NCI-H146 (cell line): ENCODE measurements at places on chromosomes 12 and 14.

GRCh38 chr12:72277415-72277814 lies 5.2 kb downstream of the TRHDE start:
- no peak for DNase-seq

DNA sequence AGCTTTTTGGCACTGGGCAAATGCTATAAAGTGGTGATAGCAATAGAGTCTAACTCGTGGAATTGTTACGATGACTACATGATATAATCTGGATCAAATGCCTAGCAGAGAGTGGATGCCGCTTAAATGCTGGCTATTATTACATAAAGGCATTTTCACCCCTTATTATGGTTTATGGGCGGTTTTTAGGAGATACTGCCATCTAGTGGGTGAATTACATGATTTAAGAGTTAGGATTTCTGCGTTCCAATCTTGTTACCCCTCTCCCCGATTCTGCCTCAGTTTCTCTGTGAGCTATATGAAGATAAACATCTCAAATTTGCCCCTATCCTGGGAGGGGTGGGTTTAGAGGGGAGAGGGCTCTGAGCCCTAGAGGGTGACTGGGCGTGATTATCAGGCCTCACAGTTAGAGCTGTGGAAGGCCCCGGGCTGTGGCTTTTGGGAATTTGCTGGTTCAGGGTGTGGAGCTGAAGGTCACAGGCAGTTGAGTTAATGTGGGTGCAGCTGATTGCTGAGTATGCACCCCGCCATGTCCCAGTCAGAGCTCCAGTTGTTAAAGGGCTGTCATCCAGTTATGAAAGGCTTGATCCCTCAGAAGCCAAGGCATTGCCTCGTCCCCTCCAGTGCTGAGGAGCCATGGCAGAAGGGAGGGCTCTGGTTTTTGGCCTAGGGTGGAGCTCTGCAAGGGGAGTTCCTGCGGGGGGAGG lies 14.4 kb downstream of the CLSTN3 start:
- peak; percentile 46 for DNase-seq

- DNase-seq, result peak; percentile 26
Observed at GRCh38 chr12:55737581-55738122, 5.3 kb upstream of the GDF11 start.

- DNase-seq, result no peak
Observed at GRCh38 chr12:74775276-74775675, 237.6 kb downstream of the ATXN7L3B start.
